ENCODE measurements at places on chromosomes 13 and 19. TPM values are rescaled to one million over a fixed set of nuclear protein-coding genes. Genes with fewer than 3 reads are reported as not detected.

GRCh38 chr13:97979051-97979450, 25.6 kb downstream of the IPO5 start:
- DNase-seq: no peak

Gene APOC1
- not detected for total RNA-seq

DNA sequence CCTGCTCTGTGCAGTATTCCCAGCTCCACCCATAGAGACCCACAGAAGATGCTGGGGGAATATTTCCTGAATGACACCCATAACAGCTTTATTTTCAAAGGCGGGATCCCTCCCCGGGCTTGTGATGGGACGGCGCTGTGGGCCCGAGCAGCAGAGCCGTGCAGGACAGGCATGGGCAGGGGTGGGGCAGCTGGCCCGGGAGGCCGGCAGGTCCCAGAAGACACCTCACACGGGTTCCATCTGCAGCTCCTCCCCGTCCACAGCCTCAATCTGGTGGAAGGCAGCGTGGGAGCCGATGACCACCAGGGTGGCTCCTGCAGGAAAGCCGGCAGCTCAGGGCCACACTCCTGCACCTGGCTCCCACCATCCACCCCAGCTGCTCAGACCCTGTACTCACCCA, 2.5 kb downstream of the RABAC1 start:
- no peak for DNase-seq

DNA sequence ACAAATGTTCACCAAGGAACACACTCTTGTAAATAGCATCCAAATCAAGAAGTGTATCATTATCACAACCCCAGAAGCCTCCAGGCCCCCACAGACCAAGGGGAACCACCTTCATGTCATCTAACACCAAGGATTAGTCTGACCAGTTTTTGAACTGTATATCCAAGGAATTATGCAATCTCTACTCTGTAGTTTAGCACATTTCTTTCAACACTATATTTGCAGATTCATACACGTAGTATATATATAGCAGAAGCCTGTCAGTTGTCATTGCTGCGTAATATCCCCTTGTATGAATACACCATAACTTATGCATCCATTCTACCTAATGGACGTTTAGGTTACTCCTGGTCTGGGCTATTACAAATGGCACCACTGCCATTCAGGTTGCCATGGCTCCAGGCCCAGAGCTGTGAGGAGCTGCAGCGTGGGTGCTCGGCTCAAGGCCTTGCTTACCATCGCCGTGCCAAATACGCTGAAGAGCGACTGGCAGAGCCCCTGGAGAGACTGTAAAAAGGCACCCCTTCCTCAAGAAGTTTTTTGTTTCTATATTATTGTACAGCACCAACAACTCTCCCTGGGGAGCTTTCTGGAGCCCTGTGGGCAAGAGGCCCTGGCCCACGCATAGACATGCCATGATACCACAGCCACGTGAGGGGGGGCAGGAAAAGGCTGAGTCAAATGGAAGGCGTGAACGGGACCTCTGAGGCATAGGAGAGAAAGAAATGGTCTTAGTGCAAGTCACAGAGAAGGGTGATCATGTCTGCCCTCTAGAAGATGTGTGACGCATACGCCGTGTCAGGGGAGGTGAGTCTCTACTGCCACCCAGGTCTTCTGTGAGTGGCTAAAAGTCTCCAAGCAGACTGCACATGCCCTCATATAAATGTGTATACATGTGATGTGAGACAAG, 10.8 kb downstream of the LATS2 start:
- no peak for DNase-seq

Gene ZNF701
- total RNA-seq: 27.4 TPM

Gene SIGLEC12
- 0.50 TPM for total RNA-seq

DNA sequence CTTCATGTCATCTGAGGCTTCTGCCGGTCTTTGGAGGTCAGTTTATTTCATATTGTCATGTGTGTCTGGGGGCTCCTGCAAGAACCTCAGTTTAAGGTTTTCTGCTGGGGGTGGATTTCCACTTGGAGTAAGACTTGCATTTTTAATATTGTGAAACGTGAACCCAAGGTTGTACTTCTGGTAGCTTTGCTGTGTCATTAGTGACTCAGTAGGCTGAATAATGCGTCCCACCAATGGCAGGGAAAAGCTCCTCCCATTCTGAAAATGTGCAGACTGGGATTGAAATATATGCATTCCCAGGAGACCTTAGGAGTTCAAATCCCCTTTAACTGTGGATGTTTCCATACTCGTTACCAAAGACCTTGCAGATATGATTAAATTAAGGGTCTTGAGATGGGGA, 46.2 kb downstream of the ING1 start:
- DNase-seq: no peak

Gene CLEC17A
- total RNA-seq: 1.5 TPM

DNA sequence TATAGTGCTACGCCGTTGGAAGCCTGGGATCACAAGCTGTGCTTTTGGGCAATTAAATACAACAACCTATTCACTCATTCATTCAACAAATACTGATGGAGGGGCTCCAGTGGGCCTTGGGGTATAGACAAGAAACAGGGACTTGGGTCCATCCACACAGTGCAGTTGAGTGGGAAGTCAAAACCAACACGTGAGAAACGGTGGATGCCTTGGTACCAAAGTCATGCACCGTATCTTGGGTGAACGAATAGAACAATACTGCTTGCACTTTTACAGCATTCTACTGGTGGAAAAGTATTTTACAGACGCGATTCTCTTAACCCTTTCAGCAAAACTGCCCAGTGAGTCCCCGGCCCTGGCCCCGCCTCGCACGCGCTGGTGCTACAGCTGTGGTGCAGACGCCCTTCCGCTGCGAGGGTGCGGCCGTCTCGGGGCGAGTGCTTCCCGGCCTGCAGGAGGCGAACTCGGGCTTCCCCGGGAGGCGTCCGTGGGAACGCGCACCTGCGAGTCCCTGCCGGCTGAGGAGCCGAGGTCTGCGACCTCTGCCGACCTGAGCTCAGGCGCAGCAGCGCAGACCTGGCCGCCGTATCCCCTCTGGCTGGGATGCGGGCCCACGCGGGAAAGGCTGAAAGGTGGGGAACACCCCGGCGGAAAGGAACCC, 8.3 kb downstream of the TNFRSF19 start:
- peak; percentile 78 for DNase-seq

Gene OR7A5
- not detected for total RNA-seq

- DNase-seq: no peak
Measured at GRCh38 chr19:42189133-42189532, 28.3 kb downstream of the DEDD2 start.

DNA sequence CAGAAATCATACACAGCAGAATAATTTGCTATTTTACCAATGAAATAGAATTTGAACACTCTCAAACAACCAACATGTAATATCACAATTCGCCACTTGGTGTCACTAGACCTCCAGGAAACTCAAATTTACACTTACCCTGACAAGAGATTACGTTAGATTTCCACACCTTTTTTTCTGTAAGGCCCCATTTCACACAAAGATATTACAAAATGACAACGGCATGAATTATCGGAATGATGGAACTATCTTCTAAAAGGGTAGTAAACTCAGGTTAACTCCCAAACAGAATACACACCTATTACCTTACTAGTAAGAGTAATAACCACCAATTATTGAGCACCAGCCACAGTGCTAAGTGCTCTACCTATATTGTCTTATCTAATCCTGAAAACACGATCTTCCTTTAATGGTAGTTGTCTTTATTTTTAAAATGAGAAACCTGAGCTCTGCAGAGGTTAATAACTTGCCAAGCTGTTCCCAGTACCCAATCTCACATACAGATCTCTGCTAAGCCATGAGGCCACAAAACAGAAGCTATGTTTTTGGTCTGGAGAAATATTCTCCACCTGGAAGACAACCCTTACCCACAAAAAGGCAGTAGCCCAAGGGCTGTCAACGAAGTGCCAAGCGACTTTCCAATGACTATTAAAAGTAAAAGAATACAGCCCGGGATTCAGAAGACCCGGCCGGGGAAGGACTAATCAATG, 152.4 kb downstream of the DCLK1 start:
- DNase-seq: no peak

Measured in natural killer cell (primary cell).